ENCODE measurements at places on chromosomes 12 and 14.

- no peak for DNase-seq
Measured at GRCh38 chr12:4379405-4379804, at the start of gene FGF23. Gene FGF23 (minus strand): TSS chr12:4379712. CDS start chr12:4379582, 130 bp downstream.

GRCh38 chr14:100304825-100305323 is 1.4 kb downstream of the SLC25A29 start:
- DNase-seq: peak; percentile 63

- no peak for DNase-seq
Measured at GRCh38 chr14:69285661-69286255, 25.8 kb downstream of the GALNT16 start.

DNA sequence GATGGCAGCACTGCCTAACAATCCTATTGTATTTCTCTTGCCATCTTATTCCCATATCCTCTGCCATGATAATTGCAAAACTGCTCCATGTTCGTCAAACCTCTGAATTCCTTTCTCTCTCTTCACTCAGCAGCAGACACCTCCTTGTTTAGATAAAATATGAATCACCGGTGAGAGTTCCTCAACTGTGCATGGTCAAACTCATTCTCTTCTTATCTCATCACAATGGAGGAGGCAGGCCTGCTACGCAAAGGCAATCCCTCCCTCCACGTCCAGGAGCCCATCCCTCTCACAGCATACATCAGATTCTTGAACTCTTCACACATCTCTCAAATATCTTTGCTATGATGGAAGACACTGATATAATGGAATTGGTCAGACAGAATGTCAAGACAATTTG is 90.1 kb upstream of the DAAM1 start:
- DNase-seq: no peak

- no peak for DNase-seq
Measured at GRCh38 chr12:67958187-67958586, 31.1 kb upstream of the IFNG-AS1 start.

GRCh38 chr14:99531251-99532096 is 50.3 kb downstream of the CCNK start:
- DNase-seq: no peak

DNA sequence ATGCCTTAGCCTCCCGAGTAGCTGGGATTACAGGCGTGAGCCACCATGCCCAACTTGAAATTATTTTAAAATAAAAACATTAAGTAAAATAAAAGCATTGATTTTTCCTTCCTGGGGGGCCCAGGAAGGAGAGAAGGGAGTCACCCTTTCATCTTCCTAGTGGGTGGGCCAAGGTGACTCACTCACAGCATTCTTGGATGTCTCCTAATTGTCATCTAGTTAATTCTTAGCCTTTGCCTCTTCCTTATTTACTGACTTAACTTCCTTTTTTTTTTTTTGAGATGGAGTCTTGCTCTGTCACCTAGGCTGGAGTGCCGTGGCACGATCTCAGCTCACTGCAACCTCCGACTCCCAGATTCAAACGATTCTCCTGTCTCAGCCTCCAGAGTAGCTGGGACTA is 29.2 kb downstream of the TMEM120B start:
- no peak for DNase-seq

- no peak for DNase-seq
Measured at GRCh38 chr12:79128956-79129355, 264.4 kb downstream of the SYT1 start.

DNA sequence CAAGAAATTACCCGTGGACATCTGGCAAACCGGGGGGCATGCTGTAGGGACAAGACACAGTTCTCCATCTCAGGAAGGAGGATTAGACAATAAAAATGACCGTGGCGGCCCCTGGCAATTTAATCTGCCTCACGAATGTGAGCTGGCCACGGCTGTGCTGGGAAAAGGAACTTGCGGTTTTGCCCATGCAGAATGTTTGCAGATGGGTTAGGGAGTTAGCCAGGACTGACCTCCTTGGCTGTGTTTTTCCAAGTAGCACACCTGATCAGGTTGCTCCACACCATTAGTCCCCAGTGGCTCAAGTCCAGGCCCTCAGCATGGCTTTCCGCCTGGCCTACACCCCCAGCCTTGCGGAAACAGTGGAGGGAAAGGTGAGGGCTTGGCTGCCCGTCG is 20.8 kb downstream of the TPCN1 start:
- DNase-seq: no peak

GRCh38 chr12:48940181-48940580 is 14.9 kb upstream of the FKBP11 start:
- no peak for DNase-seq

GRCh38 chr14:53979747-53980642 is 23.4 kb upstream of the BMP4 start:
- DNase-seq: no peak

DNA sequence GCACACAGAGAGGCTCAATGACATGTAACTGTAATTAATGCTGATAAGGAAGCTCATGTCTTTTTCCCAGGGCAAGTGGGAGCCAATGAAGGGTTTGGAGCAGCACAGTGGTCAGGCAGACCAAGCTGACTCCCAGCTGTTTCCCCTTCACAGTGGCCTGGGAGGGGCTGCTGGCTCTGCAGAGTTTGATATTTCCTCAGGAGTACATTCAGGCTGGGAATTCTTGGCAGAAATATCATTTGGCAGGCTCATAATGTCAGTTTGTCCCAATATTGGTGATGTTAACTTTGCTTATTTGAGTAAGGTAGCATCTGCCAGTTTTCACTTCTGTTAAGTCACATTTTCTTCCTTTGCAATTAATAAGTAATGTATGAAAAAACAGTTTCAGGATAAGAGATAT is 247.0 kb downstream of the EMP1 start:
- DNase-seq: no peak

- no peak for DNase-seq
Measured at GRCh38 chr14:88993946-88994345, 169.5 kb downstream of the TTC8 start.

DNA sequence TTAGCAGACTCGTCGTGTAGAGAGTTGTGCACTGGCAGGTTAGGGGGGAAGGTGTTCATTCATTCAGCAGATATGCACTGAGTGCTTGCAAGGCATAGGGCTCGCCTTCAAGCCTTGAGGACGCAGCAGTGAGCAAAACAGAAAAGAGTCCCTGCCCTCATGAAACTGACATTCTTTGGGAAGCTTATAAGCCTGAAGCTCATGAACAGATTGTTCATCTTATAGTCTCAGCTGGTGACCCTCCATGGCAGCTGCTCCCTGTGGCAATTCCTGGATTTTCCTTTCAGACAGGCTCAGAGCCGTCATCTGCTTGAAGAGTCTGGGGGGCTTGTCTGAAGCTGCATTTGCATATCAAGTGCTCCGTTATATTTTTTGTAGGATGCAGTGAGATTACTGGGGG is 148.4 kb downstream of the PRKCH start:
- DNase-seq: no peak

DNA sequence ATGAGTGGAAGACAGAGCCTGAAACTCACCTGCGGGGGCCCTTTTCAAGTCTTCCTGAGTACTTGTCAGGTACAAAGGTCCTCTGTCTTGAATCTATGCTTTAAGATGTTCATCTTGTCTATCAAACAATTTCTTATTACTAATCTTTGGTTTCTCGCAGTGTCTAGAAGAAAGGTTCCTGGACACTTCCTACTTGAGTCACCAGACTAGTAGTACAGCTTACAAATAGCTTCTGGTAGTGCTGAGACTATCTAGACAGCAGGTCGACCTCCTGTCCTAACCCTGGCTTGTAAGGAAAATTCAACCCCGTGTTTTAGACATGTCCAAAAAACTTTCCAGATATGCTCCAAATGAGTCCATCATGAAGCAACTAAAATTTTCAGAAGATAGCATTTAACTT is 11.2 kb upstream of the ARID2 start:
- no peak for DNase-seq

DNA sequence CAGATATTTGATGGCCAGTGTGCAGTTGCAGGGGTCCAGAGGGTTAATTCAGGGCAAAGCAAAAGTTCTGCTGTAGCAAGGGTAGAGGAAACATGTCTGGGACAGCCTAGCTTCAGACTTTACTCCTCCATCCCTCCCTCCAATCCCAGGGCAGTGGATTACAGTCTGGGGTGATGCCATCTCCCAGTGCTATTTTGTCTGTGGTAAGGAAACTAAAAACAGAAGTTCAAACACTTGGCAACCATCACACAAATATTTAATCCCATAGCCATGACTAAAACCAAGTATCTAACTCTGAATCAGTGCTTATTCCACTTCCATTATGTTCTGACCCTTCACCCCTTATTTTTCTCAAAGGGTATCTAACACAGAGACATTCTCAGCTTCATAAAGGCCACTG is 61.8 kb downstream of the PIK3C2G start:
- no peak for DNase-seq

DNA sequence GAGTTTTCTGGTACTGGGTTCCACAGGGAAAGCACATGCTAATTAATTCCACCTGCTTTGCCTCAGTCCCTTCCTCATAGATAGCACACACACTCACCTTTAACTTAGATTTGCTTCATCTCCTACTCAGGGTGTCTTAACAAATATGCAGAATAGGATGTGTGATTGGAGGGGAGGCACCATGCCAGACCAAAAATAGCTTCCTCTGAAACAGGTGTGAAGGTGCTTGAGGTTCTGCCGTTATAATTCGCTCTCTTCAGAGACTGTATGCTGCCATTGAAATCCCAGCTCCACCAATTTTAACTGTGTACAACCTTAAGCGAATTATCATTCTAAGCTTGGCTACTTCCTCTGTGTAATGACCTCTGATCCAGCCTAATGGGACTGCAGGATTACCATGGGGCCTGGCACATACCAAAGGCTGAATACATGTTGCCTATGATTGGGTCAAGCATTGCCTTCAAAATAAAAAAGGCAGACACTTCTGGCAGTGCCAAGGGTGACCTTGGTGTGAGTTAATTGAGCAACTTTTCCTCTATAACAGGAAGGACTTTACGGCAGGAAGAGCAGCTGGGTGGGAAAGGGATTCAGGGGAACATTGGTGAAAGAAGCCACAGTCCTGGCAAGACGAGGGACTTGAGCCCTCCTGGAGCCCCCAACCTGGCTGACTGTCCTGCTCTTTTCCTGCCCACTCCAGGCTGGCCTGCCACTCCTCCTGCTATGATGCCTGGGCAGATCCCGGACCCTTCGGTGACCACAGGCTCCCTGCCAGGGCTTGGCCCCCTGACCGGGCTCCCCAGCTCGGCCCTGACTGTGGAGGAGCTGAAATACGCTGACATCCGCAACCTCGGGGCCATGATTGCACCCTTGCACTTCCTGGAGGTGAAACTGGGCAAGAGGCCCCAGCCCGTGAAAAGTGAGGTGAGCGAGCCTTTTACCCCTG is 9.7 kb downstream of the JDP2 start:
- no peak for DNase-seq

DNA sequence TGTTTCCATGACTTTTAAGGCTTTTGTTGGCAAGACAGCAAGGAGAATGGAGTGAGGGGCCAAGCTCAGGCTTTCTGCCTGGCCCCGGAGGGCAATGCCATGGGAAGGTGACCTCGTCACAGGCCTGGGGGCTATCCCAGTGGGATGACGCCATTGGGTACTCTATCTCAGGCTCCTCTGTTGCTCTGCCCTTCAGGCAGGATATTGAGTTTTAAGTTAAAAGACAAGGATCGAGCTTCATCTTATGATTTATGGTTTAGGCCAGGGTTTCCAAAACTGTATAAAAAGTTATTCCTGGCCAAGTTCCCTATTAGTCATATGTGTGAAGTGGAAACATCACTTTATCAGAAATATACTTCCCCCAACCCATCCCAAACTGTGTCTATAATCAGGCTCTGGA is 127.7 kb downstream of the ZFP36L1 start:
- no peak for DNase-seq

DNA sequence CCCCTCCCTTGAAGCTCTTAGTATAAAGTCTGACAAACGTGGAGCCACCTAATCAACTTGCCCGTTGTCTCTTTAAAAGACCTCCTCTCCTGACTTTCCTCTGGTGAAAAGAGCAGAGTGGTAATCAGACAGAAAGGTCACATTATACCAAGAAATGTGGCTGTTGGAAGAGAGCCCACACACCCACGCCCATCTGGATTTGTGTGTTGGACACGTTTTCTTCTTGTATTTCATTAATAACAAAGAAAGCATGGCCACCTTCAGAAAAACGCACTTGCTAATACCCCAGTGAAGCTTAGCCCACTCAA is 41.3 kb downstream of the CCDC60 start:
- DNase-seq: no peak

DNA sequence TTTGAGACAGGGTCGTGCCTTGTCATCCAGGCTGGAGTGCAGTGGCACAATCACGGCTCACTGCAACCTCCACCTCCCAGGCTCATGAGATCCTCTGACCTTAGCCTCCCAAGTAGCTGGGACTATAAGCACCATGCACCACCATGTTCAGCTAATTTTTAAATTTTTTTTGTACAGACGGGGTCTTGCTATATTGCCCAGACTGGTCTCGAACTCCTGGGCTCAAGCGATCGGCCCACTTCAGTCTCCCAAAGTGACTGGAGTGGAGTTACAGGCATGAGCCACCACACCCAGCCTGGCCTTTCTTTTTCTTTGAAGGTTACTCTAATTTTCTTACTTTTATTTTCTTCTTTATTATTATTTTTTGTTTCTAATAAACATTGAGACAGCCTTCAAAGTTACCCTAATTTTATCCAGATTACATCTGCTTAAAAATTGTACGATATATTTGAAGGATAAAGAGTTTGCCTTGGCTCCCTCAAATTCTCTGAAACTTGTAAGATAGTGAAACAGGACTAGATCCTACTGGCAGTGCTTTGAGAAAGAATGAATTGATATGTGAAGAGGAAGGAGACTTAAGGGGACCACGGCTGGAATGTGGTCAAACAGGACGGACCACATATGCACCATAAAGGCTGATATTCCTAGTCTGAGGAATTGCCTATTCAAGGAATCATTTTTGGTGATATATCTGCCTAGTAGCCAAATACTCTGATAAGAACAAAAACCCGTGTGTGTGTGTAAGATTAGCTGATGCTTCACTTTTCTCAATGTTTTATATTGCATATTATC is 14.1 kb upstream of the SINHCAF start:
- no peak for DNase-seq

- DNase-seq: no peak
Measured at GRCh38 chr12:47218191-47218654, 138.5 kb upstream of the AMIGO2 start.

GRCh38 chr12:87848248-87848868 is 180.8 kb downstream of the C12orf50 start:
- DNase-seq: peak; percentile 53

DNA sequence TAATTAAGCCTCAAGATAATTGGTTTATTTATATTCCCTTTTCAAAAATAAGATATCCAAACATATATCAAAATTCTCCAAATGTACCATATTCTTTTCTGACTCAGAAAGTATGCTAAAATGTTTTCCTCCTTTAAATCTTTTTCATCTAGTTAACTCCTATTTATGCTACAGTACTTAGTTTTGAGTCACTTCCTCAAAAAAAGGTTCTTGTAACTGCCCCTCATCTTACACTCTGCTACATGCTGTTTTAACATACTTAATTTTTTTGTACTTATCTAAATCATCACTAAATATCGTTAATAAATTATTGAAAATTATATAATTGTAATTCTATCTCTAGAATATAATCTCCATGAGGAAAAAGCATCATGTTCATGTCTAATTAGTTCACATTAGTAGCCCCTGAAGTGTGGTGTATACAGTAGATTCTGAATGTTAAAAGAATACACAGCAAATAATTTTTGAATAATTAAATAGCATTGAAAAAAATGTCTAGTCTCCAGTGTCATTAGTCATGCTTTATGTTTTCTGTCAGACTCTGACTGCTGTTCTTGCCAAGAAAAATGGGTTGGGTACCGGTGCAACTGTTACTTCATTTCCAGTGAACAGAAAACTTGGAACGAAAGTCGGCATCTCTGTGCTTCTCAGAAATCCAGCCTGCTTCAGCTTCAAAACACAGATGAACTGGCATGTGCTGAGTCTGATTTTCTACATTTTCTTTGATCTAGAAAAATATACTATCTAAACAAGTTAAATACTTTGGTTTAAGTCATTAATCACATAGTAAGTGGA is 3.5 kb downstream of the KLRD1 start:
- DNase-seq: no peak

GRCh38 chr12:52837781-52838608 is 3.9 kb upstream of the KRT79 start:
- no peak for DNase-seq

Data from head of caudate nucleus (tissue), 42 donors.